ENCODE measurements at places on chromosomes 7 and 10.

DNA sequence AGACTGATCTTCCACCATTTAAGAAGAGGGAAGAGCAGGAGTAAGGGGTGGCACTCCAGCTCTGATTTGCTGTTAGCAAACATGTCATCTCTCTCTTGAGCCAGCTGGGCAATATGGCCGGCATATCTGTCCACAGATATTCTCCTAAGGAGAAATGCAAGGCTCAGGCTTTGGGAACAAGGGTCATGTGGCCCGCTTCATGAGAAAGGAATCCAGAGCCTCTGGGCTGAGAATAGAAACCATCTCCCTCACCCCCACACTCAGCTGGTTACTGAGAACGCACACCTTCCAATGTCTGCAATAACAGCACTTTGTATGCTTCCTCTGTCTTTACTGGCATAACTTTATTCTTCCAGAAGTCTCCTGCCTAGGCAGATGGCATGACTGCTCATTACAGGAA, 171.2 kb downstream of the ELMO1 start:
- DNase-seq = no peak

DNA sequence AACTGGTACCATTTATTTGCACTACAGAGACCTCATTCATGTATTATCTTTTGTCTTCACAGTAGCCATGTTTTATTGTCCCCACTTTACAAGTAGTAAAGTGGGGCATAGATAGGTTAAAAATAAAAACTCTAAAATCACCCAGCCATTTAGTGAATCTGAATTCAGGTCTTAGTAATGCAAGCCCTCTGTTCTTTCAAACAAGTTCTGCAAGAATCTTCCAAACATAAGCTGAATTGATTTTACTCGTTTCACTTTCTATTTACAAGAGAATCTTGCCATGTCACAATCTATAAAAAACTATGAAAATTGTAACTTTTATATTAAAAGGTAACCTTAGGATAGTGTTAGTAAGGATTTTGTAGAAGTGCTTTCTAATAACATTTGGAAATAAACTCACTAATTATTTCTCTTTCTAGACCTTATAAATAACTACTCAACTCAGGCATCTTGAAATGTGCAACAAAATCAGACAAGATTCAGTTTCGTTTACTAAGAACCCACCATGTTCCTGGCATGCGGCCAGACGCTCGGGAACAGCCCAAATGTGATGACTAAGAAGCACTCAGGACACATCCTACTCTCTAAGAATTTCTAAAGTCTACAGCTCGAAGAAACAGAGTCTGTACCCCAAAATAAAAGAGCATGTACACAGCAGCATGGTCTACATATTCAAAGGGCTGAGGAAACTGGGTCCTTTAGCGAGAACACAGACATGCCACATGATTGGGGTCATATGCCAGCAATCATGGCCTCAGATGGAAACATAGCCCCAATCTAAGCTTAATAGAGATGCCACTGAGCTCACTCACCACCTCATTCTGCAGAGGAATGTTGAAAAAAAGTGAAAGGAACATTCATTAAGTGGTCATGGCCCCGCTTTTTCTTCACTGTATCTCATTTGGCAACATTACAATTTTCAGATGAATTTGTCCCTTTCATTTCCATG, 167.6 kb downstream of the AMPH start:
- peak; percentile 35 for DNase-seq

DNA sequence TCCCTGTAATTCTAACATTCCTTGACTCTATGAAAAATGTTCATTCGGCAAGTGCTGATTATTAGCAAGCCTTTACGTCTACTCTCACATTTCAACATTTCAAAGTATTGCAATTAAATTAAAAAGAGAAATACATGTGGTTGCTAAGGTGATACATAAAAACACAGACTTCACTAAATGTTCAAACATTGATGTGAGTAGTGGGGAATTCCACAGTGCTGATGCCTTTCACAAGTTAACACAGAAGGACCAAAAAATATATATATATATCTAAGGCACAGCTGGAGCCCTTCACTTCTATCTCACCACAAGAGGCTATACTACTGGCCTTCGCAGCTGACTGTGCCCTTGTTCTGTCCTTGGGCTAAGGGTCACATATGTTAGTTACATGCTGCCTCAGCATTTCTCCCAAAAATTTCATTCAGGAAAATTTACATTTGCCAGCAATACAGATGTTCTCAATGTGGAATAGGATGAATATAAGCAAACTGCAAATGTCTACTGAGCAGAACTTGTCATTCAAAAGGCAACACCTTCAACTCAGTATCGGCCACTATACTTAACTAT, 13.9 kb downstream of the CTTNBP2 start:
- DNase-seq = no peak

- DNase-seq = no peak
Observed at GRCh38 chr7:70738151-70738885, 393.6 kb upstream of the GALNT17 start.

DNA sequence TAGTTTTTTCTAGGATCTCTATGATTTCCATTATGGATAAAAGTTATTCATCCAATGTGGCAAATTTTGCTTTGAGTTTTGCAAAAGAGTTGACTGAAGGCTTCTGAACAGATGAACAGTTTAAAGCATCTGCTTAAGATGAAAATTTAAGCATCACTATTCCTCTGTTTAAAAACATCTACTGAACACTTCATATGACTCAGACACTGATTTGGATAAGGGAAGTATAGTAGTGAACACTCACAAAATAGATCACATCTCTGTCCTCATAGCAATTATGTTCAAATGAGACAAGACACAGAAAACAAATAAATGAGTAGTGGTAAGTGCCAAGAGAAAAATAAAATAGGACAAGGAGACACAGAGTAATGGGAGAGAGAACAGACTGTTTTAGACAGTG, 157.3 kb downstream of the MBL2 start:
- no peak for DNase-seq

DNA sequence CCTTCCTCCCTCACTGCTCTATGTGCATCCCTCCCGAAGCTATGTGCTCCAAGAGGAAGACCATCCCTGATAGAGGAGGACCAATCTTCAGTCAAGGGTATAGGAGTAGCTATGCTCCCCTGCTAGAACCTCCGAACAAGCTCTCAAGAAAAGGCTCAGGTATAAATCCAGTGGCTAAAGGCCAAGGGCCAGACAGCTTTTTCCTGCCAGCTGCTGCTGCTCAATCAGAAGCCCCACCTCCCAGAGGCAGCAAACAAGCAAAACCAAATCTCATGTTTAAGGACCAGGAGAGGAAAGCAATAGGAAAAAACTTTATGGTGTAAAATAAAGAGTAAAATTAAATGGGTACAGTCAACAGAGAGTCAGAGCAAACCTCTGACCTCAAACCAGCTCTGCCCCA, 187.2 kb downstream of the FGFR2 start:
- peak; percentile 34 for DNase-seq

GRCh38 chr10:110279407-110279986, 25.2 kb downstream of the SMNDC1 start:
- DNase-seq = peak; percentile 49

- DNase-seq = no peak
Observed at GRCh38 chr7:55493408-55493807, 78.9 kb downstream of the VOPP1 start.

DNA sequence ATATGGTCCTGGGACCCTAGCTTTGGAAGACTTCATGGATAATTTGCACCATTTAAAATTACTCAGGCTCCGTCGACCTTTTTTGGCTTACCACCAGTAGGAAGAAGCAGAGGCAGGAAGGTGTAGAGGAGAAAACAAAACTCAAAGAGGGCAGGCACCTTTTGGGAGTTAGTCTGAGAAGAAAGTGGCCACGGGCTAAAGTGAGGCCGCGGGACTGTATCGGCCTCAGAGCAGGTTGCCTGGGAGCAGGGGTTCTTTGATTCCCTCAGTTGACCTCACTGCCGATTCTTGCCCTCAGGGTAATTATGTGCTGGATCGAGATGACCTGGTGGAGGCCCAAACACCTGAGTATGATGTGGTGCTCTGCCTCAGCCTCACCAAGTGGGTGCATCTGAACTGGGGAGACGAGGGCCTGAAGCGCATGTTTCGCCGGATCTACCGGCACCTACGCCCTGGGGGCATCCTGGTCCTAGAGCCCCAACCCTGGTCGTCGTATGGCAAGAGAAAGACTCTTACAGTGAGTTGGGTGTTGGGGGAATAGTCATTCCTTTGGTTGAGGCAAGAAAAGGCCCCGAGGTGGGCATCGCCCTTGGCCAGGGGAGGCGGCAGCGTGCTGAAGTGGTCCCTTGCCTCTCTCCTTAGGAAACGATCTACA, 3.1 kb downstream of the MEPCE start:
- no peak for DNase-seq

DNA sequence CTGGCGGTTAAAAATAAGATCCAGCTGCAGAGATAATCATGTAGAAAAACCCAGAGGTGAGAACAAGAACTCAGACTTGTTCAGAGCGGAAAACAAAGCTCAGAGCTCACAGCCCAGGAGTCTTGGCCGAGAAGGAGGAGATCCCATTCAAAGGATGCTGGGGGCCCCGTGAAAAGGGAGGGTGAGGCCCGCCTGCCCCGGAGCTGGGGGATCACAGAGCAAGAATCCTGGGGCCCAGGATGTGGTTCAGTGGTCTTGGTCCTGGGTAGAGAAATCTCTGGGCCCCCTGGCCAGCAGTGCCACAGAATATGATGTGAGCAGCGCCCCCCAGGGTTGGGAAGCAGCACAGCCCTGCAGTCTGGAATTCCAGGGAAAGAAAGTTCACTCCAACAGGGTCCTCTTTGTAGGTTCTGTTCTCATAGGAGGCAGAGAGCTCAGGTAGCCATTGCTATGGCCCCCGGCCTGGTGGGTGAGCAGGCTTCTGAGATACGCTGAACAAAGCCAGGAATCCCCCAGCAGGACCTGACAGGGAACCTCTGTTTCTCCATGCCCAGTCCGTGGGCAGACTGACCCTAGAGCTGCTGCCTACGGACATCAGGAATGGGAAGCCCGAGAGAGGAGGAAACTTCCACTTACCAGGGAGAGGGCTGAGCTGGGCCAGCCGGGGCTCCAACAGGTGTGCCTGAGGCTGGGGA, 77.7 kb upstream of the GNA12 start:
- DNase-seq = peak; percentile 38

GRCh38 chr7:117961235-117961634, 88.0 kb upstream of the CTTNBP2 start:
- DNase-seq = no peak

DNA sequence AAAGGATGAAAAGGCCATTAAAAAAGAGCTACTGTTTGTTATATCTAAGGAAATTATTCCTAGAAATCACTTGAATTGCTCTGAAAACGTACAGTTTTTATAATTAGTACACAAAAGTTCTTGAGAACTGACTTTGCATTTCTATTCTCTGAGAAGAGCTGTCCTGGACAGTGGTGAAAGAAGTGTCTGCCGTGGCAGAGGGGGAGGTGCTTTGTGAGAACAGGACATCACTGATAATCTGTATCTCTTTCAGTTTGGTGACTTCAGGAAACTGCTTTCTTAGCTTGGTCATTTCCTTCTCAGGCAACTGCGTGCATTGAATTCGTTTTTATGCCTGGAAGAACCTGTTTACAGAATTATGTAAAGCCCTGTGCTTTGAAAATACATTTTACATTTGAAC, 52.1 kb downstream of the POLL start:
- DNase-seq = no peak

- DNase-seq = no peak
Observed at GRCh38 chr7:824664-825063, 7.6 kb upstream of the SUN1 start.

DNA sequence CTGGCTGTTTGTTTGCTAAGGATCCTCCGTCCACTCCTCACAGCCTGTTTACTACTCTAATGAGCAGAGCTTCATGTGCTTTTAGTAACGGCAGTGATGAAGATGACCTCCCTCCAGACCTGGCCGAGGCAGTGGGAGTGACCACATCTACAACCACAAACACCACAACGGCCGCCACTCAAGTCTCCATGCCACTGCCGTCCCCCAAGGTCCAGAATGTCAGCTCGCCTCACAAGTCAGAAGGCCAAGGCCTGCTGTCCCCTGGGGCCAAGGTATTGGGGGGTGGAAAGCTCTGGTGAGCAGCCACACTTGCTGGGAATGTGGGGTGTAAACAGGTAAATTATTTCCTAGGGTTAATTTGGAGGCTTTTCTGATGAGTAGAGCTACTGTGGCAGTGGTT, 926.4 kb downstream of the IPMK start:
- no peak for DNase-seq

GRCh38 chr7:27109466-27110185, 7.1 kb upstream of the HOXA2 start:
- DNase-seq = no peak

GRCh38 chr7:142697270-142697669, 52.0 kb upstream of the PRSS1 start:
- DNase-seq = no peak

DNA sequence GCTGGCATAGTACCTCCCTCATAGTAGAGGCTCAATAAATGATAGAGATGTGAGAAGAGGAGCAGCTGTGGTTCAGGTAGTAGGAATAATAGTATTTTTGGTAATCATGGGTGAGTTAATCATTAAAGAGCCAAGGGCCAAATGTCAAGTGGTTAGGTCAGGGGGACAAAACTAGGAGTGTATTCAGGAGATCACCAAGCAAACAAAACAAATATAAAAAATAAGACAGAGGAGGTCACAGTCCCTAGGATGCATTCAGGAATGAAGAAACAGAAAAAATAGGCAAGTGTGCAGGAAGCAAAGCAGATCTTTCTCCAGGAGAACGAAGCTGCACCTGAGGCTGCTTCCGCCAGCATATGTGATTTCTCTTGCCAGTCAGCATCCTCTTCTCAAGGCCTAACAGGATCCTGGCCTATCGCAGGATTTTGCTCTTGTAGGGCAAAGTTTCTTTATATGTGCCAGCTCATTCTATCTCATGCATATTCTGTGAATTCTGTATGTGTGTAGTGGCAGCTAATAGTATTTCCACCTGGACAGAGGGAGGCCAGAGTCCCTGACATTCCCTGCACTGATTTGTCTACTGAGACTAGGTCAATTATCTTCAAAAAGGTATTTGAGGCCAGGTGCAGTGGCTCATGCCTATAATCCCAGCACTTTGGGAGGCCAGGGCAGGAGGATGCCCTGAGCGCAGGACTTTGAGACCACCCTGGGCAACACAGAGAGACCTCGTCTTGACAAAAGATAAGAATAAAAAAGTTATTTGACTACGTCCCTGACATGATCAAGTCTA, 82.7 kb downstream of the AKR1D1 start:
- DNase-seq = no peak

DNA sequence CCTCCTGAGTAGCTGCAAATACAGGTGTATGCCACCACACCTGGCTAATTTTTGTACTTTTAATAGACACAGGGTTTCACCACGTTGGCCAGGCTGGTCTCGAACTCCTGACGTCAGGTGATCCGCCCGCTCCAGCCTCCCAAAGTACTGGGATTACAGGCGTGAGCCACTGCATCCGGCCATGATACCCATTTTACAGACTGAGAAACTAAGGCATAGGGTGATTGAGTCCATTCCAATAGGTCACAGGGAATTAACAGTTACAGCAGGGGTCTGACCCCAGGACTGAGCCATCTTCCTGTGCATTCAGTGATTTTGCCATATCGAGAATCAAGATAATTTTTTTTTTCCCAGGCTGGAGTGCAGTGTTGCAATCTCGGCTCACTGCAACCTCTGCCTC, 12.3 kb upstream of the CTBP2 start:
- DNase-seq = no peak
